Dermis microvascular lymphatic vessel endothelial cell (primary cell): ENCODE measurements at places on chromosomes 12 and 14. TPM values are rescaled to one million over a fixed set of nuclear protein-coding genes. Genes with fewer than 3 reads are reported as not detected.

Gene KRT79
- not detected in 2 replicates for total RNA-seq

Gene MTHFD1
- total RNA-seq, result 36.0 and 48.3 TPM in 2 replicates

Gene CLEC1A
- total RNA-seq, result 12.1 and 14.9 TPM in 2 replicates

Gene FOXA1
- not detected in 2 replicates for total RNA-seq

Gene ESPL1
- total RNA-seq, result 4.2 and 6.0 TPM in 2 replicates

Gene SELPLG
- total RNA-seq, result 0.13 and 0.26 TPM in 2 replicates

Gene MAP3K9
- total RNA-seq, result under 0.01 and 0.13 TPM in 2 replicates

Gene OAS2
- 2.9 and 4.5 TPM in 2 replicates for total RNA-seq

Gene SPX
- not detected in 2 replicates for total RNA-seq

Gene PLBD2
- 16.7 and 25.0 TPM in 2 replicates for total RNA-seq

Gene CNTN1
- total RNA-seq, result not detected in 2 replicates

Gene PPP4R4
- not detected in 2 replicates for total RNA-seq

Gene UBC
- total RNA-seq, result 1,072 and 1,958 TPM in 2 replicates

Gene KRT77
- total RNA-seq, result not detected in 2 replicates

Gene PCED1B
- under 0.01 and 0.25 TPM in 2 replicates for total RNA-seq

Gene RNASE9
- total RNA-seq, result not detected in 2 replicates

Gene MYF5
- total RNA-seq, result not detected in 2 replicates

Gene STAC3
- total RNA-seq, result 0.13 TPM in 2 replicates

Gene ERP27
- total RNA-seq, result 0.13 TPM in 1 of 2 replicates, not detected in the other

Gene MVK
- 11.9 and 17.5 TPM in 2 replicates for total RNA-seq

Gene OTOGL
- total RNA-seq, result 0.13 and 0.26 TPM in 2 replicates

Gene NKX2-1
- total RNA-seq, result not detected in 2 replicates
